ENCODE measurements at places on chromosomes 6 and 20.

GRCh38 chr6:46949632-46950280 lies 28.0 kb upstream of the ADGRF5 start:
- no peak for DNase-seq

- DNase-seq, result no peak
Measured at GRCh38 chr6:56328728-56329090, 81.3 kb upstream of the COL21A1 start.

DNA sequence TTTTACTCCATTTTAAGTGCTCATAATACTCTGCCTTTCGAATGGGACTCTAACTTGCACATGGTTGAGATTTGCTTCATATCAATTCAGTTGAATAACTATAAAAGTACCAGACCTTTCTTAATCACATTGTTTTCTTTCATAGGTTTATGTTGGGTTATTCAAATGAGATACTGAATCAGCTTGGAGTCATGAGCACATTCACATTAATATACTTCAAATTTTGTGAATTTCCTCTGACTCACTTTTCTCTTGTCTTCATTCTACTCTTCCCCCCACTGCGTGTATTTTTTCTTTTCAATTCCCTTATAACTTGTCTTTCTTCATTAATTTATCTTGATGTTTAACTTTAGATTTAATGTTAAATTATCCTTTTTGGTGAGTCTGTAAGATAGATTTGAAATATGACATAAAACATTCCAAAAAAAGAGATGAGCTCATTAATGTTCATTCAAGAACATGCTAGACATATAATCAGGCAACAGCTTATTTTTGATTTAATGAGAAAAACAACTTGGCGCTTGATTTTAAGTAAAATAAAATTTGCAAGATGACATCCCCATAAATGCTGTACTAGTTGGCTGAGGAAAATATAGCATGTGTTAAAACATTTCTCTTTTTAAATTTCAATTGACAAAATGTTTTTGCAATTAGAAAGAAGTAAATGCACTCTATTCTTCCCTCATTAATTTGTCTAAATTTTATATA lies 736.0 kb downstream of the CD109 start:
- no peak for DNase-seq

DNA sequence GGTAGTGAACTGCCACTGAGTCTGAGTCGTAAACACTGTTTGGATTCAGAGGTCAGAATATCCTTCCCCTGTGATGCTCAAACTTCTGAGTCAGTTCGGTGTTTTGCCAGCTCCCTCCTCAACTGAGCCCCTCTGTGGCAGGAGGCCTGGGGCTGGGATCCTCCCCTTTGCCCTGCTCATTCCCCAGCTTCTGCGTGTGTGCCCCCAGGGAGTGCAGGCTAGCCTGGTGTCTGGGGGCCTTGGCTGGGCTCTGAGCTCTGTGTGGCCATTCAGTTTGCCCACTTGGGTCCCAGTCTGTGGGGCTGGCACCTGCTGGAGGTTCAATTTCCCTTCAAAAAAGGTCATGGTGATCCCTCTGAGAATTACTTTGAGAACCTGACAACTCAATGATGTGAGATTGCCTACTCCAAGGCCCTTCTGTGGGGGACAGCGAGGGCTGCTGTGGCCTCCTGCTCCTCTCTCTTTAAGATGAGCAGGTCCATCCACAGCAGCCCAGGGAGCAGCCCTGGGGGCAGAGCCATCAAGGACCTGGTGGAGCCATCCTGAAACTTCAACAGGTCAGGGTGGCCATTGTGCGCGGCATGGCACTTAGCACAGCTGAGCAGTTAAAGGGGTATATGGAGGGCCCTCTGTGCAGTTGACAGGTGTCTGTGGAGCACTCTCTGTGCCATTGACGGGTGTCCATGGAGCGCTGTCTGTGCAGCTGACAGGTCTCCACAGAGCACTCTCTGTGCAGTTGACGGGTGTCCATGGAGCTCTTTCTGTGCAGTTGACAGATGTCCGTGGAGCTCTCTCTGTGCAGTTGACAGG lies 147.2 kb downstream of the SYCP2 start:
- no peak for DNase-seq

DNA sequence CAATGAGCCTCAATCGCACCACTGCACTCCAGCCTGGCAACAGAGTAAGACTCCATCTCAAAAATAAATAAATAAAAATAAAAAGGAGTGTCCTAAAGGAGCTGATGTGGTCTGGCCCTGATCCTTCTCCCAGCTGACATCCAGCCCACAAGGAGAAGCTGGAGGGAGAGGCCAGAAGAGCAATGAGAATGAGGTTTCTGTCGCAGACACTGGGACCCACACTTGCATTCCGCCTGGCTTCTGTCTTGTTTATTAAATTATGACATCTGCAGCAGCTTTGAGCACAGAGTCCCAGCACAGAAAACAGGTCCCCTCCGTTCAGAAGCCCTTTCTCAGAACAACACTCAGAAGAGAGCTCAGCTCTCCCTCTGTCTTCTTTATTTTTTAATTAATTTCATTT lies 10.3 kb upstream of the E2F1 start:
- DNase-seq, result no peak

DNA sequence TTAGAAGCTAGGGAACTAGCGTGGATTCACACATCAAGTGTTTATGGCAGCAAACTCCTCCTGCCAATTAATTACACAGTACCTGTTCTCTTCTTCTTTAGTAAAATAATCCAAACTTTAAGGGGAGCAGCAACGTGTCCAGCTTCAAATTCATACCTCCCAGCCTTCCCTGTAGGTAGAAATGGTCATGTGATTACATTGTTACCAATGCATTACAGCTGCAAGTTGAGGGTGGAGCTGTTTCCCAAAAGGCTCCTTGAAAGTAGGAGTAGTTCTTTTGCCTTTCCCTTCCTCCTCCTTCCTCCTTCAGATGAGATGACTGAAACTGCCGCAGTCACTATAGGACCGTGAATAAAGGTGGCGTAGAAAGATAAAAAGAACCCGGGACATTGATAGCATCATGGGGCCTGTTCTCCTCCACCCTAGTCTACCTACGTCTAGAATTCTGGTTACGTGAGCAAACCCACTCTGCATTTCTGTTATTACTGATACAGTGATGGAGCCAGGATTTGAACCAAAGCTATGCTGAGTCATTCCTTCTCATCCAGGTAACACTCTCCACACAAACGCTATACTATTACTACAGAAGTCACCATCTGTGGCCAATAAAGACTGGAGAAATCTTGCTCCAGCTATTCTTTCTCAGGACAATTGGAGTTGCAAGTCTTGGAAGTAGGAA lies 18.2 kb downstream of the LINC00237 start:
- DNase-seq, result no peak

DNA sequence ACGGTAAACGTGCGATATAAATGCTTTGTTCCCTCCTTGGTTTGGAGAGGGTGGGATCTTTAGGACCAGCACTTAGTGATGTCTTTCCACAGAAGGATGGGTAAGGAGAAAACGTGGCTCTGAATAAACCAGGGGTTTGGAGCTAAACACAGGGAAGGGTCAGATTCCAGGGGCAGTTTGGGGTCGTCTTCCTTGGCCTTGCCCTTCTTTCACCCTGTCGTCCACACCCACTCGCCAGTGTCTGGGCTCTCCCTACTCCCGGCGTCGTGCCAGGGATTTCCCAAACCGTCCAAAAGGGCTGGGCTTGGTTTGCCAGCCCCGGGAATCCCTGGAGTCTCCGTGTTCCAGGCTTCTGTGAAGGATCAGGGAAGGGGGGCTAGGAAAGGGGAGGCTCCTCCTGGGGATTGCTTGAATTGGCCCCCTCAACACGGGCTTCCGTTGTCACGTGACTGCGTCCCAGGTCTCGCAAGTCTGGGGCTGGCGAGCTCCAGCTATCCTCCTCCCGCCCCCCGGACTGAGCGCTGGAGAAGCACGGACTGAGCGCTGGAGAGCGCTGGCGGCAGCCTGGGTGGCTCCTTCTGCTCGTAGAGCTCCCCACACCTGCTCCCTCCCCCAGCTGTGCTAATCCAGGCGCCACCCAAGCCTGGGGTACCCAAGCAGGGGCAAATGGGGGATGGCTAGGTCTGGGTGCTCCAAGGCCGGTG lies 9.4 kb upstream of the ARMC12 start:
- DNase-seq, result peak; percentile 95

DNA sequence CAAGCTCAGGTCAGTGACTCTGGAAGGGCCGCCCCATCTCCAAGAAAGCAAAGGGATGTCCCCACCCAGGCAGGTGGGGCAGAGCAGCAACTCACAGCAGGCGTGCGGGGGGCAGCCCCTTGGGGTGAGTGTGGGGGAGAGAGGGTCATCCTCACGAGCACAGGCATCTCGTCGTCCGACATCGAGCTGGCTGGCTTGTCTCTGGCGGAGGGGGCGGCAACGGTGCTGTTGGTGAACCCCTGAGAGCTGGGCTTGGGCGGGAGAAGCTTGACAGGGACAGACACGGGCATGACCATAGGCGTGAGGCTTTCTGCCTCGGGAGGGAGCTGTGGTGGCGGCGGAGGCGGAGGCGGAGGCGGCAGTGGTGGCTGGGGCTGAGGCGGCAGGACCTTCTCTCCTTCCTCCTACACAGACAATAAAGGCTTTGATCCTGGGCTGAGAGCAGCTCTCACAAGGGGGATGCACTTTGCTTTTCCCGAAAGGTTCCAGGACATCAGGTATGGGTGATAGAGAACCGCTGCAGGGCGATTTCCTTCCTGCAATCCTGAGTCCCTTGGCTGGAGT lies 45.6 kb upstream of the MRPS10 start:
- no peak for DNase-seq

- peak; percentile 57 for DNase-seq
Measured at GRCh38 chr6:9520417-9521151, 894.3 kb downstream of the TFAP2A start.

DNA sequence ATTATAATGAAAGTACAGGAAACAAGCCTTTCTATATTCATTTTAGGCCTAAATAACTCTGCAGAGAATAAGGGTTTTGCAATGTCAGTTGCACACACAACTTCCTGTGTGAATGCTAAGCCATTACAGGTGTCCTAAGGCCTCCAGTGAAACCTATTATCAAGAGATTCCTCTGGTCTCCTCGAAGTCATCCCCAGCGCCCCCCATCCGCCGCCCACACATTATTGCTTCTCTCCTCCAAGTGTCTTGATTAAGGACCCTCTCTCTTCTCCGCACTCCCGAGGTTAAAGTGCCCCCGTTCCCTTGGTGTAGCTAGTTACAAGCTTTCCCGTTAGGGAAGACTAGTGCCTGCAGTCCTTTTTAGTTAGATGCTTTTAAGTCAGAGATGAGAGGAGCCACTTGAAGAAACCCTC lies 1.3 kb downstream of the HIVEP2 start:
- DNase-seq, result no peak

- DNase-seq, result no peak
Measured at GRCh38 chr6:148240861-148241477, 101.7 kb upstream of the SASH1 start.

DNA sequence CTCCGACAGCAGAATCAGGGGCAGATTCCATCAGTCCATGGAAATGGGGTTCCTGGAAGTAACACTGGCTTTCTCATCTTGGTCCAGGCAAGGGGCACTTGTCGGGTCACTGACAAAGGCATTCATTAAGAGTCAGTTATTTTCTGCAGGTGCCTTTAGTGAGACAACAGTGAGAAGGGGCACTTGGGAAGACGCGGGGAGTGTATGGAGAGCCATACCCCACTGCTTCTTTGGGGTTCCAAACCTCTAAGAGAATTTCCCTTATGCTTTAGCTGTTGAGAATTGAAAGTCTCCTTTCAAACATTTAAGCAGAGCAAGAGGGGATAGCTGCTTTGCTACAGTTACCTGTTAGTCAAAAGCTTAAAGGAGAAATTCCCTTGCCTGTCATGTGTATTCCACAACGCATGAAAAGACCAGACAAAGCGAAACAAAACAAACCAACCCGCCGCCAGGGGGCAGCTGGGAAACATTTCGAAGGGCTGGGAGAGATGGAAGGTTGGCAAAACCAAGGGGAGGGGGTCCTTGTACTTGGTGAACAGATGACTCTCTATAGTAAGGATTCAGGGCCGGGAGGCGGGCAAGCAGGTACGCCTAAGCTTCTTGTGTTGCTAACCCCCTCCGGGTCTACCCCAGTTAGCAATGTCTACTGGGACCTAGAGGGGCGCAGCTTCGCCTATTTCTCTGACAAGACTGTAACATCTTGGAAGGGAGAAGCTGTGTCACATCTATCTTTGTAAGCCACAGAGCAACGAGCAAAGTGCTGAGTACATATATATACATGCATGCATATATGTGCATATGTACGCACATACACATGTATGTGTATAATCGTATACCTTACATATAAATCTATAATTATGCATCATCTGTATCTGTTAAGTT lies 474.9 kb upstream of the AGPAT4 start:
- DNase-seq, result no peak

DNA sequence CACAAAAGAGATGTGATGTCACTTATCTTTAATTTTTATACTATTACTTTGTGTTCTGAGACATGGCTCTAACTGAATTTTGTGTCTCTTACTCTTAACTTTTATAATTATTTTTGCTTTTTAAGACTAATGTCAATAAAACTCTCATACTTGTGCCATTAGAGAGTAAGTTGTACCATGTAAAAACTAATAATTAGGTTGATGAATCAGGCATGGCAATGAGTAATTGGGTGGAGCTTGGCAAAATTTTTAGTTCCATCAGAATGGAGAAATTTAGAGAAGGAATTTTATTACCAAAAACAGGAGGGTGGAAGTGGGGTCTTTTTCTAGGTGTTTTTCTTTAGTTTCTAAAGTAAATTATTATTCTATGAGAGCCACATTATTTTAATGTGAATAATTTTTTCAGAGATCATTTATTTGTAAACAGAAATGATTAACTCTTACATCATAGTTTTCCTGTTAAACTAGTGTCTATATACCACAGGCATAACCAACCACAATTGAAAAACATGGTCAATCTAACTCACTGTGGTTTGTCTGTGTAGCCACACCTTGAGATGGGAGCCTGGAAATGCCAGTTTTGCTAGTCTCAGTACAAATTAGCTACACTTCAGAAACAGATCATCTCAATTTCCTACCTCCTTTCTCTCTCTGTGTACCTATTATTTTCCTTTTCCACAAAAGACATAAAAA lies 51.8 kb downstream of the ELOVL4 start:
- no peak for DNase-seq

DNA sequence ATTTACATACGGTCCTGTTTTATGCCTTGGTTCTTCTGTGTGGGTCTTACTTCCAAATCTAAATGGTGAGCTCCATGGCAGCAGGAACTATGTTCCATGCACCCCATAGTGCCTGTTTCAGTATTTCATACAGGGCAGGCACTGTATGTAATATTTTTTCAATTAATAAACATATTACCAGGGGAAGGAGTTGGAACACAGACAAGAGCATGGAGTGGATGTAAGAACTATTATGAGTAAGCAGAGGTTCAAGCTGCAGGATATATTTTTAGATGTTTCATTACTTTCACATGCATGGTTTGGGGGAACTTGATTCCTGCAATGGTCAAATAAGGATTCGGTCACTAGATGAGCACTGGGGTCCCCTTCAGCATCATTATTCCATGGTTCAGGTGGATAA lies 108.3 kb downstream of the KIF13A start:
- no peak for DNase-seq

DNA sequence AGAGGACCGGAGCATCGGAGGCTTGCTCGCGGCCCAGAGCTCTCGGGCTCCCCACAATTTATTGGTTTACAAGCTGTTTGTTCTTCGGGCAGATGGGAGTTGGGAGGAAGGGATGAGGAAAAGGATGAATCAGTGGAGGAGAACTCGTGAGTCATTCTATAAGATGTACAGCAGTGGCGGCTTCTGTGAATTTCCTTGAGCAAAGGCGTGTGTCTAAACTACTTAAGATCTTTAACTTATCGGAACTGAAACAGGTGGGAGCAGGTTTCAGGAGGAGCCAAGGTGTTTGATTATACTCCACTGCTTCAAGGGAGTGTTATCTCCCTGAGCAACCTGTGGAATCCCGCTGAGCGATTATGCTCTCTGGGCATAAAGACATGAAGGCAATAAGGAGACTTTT lies 50.5 kb upstream of the IBTK start:
- DNase-seq, result peak; percentile 4

GRCh38 chr6:124757560-124757959 lies 204.7 kb upstream of the RNF217 start:
- DNase-seq, result no peak

Measured in skeletal muscle cell (primary cell).